Testis (tissue), 5 donors: ENCODE measurements at places on chromosomes 5 and 9.

GRCh38 chr5:23027331-23027730, 174.2 kb upstream of the CDH12 start:
- H3K27ac ChIP-seq: no peak overlapping the region
- no peak overlapping the region for H3K4me3 ChIP-seq
- no peak for DNase-seq
- H3K36me3 ChIP-seq: no peaks in the 10 kb centered on the region
- no peaks in the 10 kb centered on the region for H3K27me3 ChIP-seq
- no peaks in the 10 kb centered on the region for H3K4me1 ChIP-seq

DNA sequence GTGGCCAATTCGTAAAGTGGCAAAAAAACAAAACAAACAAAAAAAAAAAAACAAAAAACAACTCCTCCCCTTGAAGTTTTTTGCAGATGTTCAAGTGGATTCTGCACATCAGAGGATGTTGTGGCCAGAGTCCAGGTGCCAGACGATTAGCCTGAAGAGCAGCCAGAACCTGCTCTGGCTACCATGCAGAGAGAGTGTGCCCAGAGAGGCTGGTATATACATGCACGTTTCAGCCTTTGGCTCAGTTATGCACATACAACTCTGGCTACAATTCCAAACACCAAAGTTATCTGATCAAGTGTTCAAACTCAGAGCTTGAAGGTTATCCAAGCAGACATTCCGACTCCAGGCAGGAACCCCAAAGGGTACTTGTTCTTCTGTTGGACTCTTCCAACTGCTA, 34.7 kb downstream of the GGTA1 start:
- H3K4me1 ChIP-seq: peaks cover 3% of the 10 kb centered on the region
- DNase-seq: no peak
- no peaks in the 10 kb centered on the region for H3K36me3 ChIP-seq
- no peaks in the 10 kb centered on the region for H3K27me3 ChIP-seq
- H3K4me3 ChIP-seq: no peak overlapping the region
- no peak overlapping the region for H3K27ac ChIP-seq

- DNase-seq: no peak
- H3K27ac ChIP-seq: no peak overlapping the region
- no peaks in the 10 kb centered on the region for H3K4me1 ChIP-seq
- no peak overlapping the region for H3K4me3 ChIP-seq
- no peaks in the 10 kb centered on the region for H3K27me3 ChIP-seq
Observed at GRCh38 chr5:19002111-19002510, 985.9 kb downstream of the CDH18 start.

DNA sequence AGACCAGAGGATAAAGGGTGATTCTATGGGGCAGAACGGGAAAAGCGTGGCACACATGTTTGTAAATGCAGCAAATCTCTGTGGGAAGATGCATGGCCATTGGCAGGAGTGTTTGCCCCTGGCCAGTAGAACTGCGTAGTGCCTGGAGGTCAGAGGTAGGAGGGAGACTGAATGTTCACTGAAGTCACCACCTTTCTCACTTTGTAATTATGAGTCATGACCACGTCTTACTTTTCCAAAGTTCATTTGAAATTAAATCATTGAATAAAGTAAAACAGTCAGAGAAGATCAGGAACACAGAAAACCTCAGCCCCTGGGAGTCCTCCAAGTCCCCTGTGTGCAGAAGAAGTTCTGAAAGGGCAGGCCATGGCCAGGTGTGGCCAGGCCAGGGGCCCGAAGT, 4.6 kb downstream of the PTGES start:
- no peaks in the 10 kb centered on the region for H3K36me3 ChIP-seq
- no peak for DNase-seq
- H3K4me3 ChIP-seq: no peak overlapping the region
- H3K27me3 ChIP-seq: no peaks in the 10 kb centered on the region
- peaks cover 14% of the 10 kb centered on the region for H3K4me1 ChIP-seq
- H3K27ac ChIP-seq: no peak overlapping the region

- H3K36me3 ChIP-seq: no peaks in the 10 kb centered on the region
- no peak overlapping the region for H3K27ac ChIP-seq
- peaks cover 45% of the 10 kb centered on the region for H3K4me1 ChIP-seq
- no peak overlapping the region for H3K4me3 ChIP-seq
Observed at GRCh38 chr5:138952962-138953361, 77.8 kb upstream of the LRRTM2 start.

GRCh38 chr9:4904322-4905134, 80.5 kb upstream of the JAK2 start:
- no peak for DNase-seq
- H3K4me1 ChIP-seq: no peaks in the 10 kb centered on the region
- H3K27ac ChIP-seq: no peak overlapping the region
- no peaks in the 10 kb centered on the region for H3K27me3 ChIP-seq

- H3K4me1 ChIP-seq: no peaks in the 10 kb centered on the region
- H3K27me3 ChIP-seq: no peaks in the 10 kb centered on the region
- H3K27ac ChIP-seq: no peak overlapping the region
- no peak overlapping the region for H3K4me3 ChIP-seq
Observed at GRCh38 chr5:98428806-98429205, 344.7 kb upstream of the RGMB start.
